ENCODE measurements at places on chromosomes 7 and 10. TPM values are rescaled to one million over a fixed set of nuclear protein-coding genes. Genes with fewer than 3 reads are reported as not detected.
A peak's percentile ranks its signal among the peaks of the same experiment; 100 is the strongest.

GRCh38 chr7:38321515-38321944 is 48.1 kb upstream of the TARP start:
- DNase-seq: no peak

Gene SLC35G1
- total RNA-seq: 3.0 TPM

- no peak for DNase-seq
These were observed 28.0 kb downstream of the VPS26A start for GRCh38 chr10:69151984-69152383.

DNA sequence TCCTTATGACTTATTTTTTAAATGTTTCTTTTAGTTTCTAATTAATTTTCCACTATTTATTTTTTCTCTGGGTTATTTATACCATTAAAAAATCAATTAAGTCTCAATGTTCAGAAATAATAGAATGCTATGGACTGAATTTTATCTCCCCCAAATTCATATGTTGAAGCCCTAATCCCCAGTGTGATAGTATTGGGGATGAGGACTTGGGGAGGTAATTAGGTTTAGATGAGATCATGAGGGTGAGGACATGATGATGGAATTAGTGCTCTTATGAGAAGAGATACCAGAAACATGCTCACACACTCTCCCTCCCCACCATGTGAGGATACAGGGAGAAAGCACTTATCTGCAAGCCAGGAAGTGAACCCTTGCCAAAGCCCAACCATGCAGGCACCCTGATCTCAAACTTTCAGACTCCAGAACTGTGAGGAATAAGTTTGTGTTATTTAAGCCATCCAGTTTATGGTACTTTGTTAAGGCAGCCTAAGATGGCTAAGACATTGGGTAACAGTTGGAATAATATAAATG is 202.6 kb downstream of the MDFIC start:
- no peak for DNase-seq

GRCh38 chr7:857661-858060 is 18.7 kb upstream of the GET4 start:
- no peak for DNase-seq

GRCh38 chr7:104604706-104605105 is 276.3 kb downstream of the LHFPL3 start:
- DNase-seq: no peak

DNA sequence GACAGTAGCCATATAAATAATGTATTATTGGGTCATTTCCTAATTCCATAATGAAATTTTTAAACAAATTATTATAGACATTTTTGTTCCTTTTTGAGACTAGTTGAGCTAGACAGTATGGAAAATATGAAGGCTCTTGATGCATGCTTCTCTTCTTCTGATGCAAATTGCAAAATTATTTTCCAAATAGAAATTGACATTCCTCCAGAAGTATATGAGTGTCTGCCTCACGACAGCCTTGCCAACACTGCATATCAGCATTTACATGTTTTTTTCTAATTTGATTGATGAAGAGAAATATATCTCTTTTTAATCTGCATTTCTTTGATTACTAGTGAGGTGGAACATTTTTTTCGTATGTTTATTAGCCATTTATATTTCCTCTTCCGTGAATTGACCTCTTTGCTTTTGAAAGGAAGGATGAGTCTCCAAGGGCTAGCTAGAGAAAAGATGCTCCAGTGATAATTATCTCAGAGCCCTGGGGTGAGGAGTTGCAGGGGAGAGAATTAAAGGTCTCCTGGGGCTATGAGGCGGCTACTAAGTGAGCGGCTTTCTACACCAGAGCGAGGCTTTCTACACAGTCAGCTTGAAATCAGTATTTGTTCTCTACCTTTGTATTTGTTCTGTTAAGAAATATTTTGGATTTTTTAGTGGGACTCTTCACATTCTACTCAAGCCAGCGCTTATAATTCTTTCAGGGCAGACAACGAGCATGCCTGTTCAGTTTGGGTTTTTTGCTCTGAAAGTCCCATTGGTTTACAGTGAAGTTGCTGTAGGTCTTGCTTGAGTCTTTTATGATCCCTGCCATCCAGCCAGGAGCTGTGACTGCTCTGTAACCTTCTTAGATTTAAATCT is 712.2 kb upstream of the GALNT17 start:
- no peak for DNase-seq

DNA sequence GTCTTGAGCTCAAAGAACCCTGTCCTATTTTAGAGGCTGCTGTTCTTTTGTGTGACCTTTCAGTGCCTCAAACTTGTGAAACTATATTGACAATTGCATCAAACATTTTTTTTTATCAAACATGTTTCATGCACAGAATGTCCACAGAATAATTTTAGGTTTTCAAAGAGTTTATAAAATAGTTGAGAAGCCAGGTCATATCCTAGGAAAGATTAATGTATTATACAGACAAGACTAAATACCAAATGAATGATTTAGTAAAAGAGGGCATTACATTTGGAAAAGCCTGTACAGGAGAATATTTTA is 67.0 kb downstream of the CDK6 start:
- no peak for DNase-seq

Gene COL1A2
- 0.06 TPM for total RNA-seq

Gene GNAT3
- not detected for total RNA-seq

DNA sequence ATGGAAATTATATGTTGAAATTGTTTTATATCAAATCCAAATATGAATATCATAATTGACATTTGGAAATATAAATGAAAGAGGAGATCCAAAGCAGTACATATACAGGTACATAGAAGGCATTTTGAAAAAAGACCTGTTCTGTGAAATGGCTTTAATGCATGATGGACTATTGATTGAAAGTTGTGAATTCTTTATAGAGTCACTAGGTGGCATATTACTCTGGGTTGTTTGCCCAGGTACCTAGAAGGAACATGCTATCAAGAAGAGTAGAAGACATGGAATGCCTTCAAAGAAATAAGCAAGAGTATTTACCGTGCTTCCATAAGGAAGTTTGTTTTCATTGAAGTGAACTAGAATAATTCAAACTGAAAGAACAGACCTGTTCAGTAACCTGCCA is 160.0 kb upstream of the ANK3 start:
- DNase-seq: no peak

GRCh38 chr7:93838966-93839365 is 51.6 kb downstream of the TFPI2 start:
- DNase-seq: no peak

GRCh38 chr7:40015790-40016296 is 65.8 kb downstream of the CDK13 start:
- no peak for DNase-seq

Gene VPS37D
- total RNA-seq: not detected

GRCh38 chr10:12768156-12769100 is 233.1 kb downstream of the CCDC3 start:
- no peak for DNase-seq

- DNase-seq: no peak
These were observed 61.4 kb downstream of the AASS start for GRCh38 chr7:122082670-122083069.

- no peak for DNase-seq
These were observed 76.9 kb upstream of the LANCL2 start for GRCh38 chr7:55288070-55288824.

DNA sequence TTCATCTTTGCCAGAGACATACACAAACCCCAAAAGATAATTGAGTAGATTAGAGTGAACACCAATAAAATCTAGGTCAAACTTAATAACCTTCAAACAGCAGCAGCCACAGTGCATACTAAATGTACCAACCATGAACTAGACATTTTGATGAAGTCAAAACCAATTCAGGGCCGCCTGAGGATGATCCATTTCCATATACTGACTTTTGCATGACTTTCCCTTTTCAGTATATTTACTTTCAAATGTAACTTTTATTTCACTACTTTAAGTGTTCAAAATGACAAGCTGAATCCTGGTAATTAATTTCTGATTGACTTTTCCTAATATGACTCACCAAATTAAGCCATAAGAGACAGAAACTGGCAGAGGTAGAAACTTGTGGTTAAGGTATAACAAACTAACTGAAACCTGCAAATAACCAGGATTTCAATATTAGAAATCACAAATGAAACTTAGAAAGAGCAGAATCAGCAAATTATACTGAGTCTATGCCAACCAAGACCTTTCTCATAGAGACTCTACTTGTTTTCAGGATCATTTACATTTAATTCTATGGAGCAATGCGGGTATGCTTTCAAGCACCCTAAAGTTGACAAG is 171.9 kb upstream of the LRRN3 start:
- DNase-seq: no peak

DNA sequence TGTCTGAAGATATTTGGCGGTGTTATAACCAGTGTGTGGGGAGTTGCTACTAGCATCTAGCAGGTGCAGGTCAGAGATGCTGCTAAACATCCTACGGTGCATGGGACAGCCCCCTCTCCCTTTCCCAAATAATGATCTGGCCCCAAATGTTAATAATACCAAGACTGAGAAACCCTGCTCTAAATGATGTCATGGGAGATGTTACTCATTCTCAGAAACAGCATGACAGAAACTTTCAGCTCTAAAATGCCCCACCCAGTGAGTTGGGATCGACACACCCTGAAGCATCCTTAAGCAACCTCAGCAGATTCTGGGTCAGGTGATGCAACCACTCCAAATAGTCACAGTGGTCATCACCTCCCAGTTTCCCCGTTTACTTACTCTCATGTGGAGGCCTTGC is 108.8 kb upstream of the MPP7 start:
- DNase-seq: peak; percentile 18

Gene PLEKHS1
- 0.10 TPM for total RNA-seq

GRCh38 chr7:25653384-25653783 is 425.1 kb upstream of the NPVF start:
- no peak for DNase-seq

- no peak for DNase-seq
These were observed 271.3 kb downstream of the TYW1 start for GRCh38 chr7:67267914-67268313.

DNA sequence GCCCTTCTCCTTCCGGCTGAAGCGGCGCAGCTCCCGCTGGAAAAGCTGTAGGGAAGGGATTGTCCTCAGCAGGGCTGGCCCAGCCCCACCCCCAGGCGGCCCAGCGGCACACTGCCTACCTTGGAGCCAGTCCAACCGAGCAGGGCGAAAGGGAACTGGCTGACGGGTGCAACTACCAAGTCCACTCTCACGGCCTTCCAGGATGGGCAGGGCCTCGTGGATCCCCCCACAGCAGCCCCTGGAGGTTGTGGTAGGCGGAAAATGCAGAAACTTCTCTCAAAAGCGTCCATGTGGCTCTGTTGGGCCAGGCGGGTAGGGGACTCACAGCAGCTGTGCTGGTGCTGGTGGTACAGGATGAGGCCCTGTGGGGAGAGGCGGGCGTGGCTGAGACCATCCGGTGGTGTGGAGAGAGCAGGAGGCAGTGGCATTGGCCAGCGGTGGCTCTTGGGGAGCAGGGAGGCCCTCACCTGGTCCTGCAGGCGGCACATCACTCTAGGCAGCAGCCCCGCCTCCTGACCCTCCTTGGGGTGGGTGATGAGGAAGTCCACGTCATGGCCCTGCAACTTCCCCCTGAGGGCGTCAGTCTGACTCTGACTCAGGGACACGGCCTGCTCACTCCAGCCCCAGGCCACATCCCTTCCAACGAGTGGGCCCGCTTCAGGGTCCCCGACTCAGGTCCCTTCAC is 8.4 kb upstream of the PGAM2 start:
- no peak for DNase-seq

DNA sequence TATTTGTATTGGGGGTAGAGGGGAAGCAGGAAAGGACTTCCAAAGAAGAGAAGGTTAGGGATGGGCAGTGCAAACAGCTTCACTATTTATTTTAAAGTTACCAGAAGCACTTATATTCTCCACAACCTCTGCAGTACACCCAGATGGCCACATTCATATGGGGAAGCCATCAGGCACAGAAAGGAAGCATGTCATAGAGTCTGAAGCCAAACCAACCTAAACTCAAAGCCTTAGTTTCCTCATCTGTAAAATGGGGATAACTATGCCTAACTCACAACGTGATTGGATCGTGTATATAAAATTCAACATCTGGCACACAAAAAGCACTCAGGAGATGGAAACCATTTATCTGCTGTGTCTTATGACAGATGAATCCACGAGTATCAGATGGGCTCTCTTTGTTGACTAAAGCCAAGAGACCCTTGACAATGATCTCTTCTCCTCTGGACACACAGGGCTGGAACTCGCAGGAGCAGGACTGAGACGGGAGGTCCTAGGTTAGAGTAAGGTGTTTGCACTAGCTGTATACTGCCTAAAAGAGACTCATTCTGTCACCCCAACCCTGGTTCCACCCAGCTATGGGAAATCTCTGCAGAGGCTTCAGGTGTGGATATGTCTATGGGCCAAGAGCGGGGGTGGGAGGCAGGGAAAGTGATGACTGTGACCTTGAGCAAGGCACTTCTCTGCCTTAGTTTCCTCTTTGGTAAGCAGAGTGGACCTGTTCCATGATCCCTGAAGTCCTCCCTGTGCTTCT is 1.8 kb downstream of the KIAA1549 start:
- peak; percentile 17 for DNase-seq

DNA sequence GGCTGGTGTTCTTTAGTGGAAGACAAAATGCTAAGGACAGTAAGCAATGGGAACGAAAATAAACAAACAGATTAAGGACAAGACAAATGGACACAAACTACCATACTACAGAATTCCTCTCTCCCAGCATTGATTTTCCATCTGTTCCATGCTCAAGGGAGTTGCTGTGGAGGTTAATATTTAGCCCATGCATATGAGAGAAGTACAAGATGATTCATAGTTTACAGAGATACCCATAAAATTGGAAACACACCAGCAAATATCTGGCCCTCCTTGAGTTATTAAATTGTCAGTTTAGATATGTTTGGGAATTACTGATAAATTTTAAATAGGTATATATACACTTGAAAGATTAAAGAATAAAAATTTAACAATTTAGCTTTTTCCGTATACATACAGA is 69.8 kb downstream of the GLI3 start:
- no peak for DNase-seq

- DNase-seq: peak; percentile 68
These were observed at the start of gene FAM3C for GRCh38 chr7:121395961-121396757. FAM3C (minus strand) TSS chr7:121396308; CDS start chr7:121382969, 13,339 bp downstream.

GRCh38 chr7:44411306-44411705 is 79.2 kb downstream of the NUDCD3 start:
- DNase-seq: no peak

DNA sequence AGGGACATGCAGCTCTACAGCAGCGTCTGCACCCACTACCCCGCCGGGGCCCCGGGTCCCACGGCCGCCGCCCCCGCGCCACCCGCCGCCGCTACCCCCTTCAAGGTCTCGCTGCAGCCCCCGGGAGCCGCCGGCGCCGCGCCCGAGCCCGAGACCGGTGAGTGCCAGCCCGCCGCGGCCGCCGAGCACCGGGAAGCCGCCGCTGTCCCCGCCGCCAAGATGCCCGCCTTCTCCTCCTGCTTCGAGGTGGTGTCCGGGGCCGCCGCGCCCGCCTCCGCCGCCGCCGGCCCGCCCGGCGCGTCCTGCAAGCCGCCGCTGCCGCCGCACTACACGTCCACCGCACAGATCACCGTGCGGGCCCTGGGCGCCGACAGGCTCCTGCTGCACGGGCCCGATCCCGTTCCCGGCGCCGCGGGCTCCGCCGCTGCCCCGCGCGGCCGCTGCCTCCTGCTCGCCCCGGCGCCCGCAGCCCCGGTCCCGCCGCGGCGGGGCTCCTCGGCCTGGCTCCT is 631 bp downstream of the OTUD1 start:
- DNase-seq: no peak

Gene DOCK1
- total RNA-seq: 0.05 TPM

Gene BZW2
- 61.2 TPM for total RNA-seq

- no peak for DNase-seq
These were observed 859 bp upstream of the SMC3 start for GRCh38 chr10:110566472-110567200.

Measured in activated CD4-positive, alpha-beta T cell treated with anti-CD3 and anti-CD28 coated beads, Interleukin-2, amount 10 ng/mL, durations not matched to agents 7 days and 5 days (primary cell).